ENCODE measurements at places on chromosomes 7 and 10.

- no peak for DNase-seq
These were observed 145.9 kb downstream of the ARID5B start for GRCh38 chr10:62047228-62047892.

DNA sequence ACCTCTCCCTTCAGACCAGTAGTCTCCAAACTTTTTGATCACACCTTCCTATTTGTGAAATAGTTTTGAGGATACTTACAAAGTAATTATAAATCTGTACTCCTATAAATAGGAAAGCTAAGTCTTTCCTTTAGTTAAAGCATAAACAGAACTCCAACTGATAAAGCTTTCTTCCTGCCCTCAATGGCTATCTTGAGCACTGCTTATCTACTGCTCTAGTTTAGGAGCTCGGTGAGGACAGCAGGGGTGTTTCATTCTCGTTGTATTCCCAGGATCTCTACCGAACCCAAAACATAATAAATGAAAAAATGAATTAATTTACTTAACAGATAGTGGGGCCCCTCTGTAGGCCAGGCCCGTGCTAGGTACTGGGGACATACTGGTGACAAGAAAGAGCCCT lies 17.7 kb downstream of the SORBS1 start:
- DNase-seq: no peak

DNA sequence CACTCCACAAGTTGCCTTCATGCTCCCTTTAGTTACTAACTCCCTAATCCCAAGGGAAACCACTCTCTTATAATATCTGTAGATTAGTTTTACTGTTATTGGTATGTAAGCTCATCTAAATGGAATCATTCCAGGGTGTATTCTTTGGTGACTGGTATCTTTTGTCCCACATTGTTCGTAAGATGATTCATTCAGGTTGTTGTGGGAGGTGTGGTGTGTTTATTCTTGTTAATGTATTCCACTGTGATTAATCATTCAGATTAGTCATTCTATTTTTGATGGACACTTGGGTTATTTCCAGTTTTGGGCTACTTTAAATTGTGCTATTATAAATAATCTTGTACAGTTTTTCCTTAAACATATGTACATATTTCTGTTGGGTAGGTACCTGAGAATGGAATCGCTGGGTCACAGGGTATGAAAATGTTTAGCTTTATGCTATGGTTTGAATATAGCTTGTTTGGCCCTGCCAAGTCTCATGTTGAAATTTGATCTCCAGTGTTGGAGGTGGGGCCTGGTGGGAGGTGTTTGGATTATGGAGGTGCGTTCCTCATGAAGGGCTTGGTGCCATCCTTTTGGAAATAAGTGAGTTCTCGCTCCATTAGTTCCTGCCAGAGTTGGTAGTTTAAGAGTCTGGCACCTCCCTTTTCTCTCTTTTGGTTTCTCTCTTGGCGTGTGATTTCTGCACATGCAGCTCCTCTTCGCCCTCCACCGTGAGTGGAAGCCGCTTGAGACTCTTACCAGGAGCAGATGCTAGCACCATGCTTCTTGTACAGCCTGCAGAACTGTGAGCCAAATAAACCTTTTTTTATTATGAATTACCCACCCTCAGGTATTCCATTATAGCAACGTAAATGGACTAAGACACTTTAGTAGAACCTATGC lies 13.8 kb downstream of the BTRC start:
- no peak for DNase-seq

DNA sequence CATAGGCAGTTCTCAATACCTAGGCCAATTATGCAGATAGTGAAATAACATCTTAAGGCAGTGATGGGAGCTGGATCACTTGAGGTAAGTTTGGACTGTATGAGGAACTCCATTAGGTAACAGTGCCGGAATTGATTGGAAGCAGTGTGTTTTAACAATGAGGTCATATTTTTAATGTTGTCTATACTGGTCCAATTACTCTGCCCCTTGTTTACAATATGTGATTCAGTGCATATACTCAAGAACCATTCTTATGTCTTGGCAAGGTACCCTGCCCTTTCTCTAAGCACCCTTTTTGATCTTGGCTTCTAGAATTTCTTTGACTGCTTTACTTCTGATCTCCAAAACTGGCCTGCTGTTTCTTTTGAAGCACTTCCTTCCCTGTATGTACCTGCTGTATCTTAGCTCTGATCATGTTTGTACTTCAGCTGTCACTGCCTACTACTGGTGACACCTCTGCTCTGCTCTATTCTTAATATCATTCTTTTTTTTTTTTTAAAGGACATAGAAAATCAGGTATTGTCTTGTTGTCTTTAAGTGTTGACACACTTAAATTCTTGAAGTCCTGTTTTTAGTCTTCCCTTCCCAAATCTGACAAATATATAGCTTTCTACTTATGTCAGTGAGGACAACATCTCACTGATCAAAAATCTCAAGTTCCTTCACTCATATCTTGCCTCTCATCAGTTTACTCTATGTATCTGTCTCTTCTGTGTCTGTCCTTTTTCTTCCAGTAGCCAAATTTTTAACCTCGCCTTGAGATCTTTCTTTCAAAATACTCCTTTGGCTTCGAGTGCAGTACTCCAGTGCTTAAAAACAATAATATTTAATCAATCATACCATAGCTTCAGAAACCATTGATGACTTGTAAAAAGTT lies 46.4 kb upstream of the RPA3 start:
- no peak for DNase-seq

- DNase-seq: no peak
These were observed 547.9 kb downstream of the SUGCT start for GRCh38 chr7:40682696-40683095.

GRCh38 chr7:27677912-27678612 lies 15.4 kb upstream of the HIBADH start:
- no peak for DNase-seq

- DNase-seq: no peak
These were observed 12.5 kb upstream of the SRGN start for GRCh38 chr10:69075431-69075830.

DNA sequence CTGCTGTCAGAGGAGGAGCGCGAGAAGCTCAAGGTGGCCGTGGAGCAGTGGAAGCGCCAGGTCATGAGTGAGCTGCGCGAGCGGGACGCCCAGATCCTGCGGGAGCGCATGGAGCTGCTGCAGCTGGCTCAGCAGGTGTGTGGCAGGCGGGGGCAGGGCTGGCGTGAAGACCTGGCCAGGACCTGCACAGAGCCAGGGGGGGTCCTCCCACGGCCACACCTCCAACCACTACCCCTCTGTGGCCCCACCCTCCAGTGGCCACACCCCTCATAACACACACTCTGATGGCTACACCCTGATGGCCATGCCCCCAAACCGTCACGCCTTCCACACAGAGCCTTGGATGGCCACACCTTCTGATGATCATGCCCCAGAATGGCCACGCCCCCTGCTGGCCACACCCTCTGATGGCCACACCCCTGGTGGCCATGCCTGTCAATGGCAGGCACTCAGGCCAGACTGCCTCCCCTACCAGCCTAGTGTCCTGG lies 23.4 kb upstream of the DPYSL4 start:
- DNase-seq: no peak
